ENCODE measurements at places on chromosomes 7 and 10.

GRCh38 chr7:46791188-46791587 lies 790.7 kb downstream of the TNS3 start:
- DNase-seq = no peak

GRCh38 chr10:107619139-107619538 lies 454.6 kb upstream of the SORCS1 start:
- DNase-seq = no peak

GRCh38 chr7:84813376-84813775 lies 373.5 kb downstream of the SEMA3D start:
- no peak for DNase-seq

DNA sequence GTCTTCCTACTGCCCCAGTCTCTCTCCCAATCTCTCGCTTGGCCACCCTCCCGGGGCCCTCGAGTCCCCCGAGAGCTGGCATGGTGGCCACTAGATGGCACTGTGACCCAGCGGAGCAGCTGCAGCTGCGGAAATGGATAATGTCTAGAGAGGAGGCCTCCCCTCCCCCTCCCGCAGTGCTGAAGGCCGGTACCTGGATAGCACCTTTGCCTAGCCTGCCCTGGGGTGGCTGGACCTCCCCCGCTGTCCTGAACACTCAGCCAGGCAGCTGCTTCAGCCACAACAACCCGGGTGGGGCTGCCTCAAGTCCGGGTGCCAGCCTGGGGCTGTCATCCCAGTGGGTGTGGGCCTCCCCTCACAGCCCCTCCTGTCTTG lies 65.2 kb downstream of the GOLGA7B start:
- peak; percentile 82 for DNase-seq

- DNase-seq = no peak
Measured at GRCh38 chr7:88628363-88629085, 131.0 kb upstream of the ZNF804B start.

- DNase-seq = no peak
Measured at GRCh38 chr7:15326044-15326644, 235.7 kb downstream of the AGMO start.

DNA sequence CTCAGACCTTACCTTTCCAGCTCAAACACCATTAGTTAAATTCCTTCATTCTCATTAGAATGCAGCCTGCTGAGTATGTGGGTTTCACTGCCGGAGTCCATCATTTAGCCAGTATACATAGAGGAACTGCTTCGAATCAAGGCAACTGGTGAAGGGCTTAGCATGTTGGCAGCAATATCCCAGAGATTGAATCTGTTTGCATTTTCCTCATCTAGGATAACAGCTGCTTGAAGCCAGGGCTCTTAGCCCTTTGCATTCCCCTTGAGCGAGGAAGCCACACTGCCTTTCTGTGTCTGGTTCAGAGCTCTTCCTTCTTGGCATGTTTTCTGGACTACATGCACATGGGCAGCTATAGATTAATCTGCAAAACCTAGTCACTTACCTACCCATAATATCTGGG lies 14.7 kb downstream of the NODAL start:
- DNase-seq = no peak

- DNase-seq = no peak
Measured at GRCh38 chr7:138267934-138268333, 191.7 kb downstream of the AKR1D1 start.

- DNase-seq = no peak
Measured at GRCh38 chr10:37734971-37735370, 122.4 kb downstream of the ZNF248 start.

GRCh38 chr10:49327036-49327813 lies 28.3 kb downstream of the C10orf71 start:
- no peak for DNase-seq

GRCh38 chr10:72257051-72257892 lies 16.5 kb upstream of the DDIT4 start:
- no peak for DNase-seq

DNA sequence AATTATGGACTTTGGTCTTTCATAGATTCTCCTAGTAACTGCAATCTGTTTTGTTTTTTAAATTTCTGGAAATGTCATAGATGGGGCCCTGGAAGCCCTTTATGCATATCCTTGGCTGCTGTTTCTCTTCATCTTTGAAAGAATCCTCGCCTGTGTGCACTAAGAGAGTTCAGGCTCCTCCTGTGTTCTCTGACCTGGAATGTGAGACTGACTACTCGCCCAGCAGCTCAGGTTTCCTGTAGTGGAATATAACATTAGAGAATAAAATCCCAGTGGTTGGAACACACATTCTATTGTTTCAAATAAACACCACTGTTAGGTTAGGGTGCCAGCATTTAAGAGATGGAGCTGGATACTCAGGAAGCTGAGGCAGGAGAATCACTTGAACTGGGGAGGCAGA lies 56.3 kb downstream of the WDFY4 start:
- peak; percentile 3 for DNase-seq

GRCh38 chr7:25968205-25968993 lies 183.6 kb upstream of the NFE2L3 start:
- peak; percentile 37 for DNase-seq

GRCh38 chr10:80539421-80540031 lies 1.8 kb downstream of the SH2D4B start:
- DNase-seq = no peak

GRCh38 chr7:1663223-1663622 lies 6.9 kb upstream of the ELFN1 start:
- no peak for DNase-seq

DNA sequence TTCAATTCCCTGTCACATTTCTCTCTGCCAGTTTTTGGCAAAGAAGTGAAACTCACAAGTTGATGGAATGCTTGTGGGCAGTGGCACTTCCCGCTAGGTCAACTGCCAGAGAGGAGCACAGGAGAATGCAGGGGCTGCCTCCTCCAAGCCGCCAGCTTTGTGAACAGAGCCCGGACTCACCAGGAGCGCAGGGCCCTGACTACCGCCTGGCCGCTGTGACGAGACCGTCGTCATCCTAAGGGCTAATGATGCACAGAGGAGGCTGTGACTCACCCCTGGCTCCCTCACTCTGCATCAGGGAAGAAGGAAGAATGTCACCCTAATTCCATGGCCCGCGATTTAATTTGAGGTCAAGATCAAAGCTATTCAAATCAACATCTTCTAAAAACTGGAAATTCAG lies 123.9 kb downstream of the TAX1BP1 start:
- DNase-seq = no peak

- DNase-seq = no peak
Measured at GRCh38 chr7:130476297-130477150, 15.4 kb upstream of the MEST start.

DNA sequence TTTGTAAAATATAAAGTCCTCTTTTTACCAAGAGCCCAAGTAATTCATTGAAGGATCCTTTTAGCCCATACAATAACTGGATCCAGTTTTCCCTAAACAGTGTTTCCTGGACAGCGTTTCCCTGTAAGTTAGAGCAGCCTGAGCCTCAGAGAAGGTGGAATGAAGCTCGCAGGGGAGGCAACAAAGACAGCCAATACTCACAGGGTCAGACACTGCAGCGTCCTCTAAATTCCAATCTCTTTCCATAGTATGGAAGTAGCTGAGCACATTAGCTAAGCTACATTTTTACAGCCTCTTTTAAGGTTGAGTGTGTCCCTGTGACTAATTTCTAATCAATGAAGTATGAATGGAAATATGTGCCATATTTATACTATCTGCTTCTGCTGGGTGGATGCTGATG lies 193.5 kb downstream of the GRM3 start:
- no peak for DNase-seq

- DNase-seq = no peak
Measured at GRCh38 chr7:101186844-101187428, 6.8 kb upstream of the NAT16 start.

DNA sequence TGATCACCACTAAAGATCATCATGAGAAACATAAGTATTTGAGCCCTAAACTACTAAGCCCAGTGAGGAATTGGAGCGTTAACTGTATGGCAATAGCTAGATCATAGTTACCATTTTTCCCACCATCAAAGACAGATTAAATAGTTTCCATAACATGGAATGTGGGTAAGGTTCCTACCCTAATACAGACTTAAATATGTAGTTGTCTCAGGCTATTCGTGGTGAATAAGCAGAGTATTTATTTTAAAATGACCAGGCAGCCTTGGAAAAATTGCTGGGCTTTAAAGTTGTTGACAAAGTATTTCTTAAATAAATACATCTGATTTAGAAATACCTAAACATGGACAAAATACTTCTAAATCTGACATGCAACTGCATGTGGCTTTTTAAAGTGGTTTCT lies 106.8 kb downstream of the NT5C2 start:
- no peak for DNase-seq
